Progenitor cell of endocrine pancreas (in vitro differentiated cells): ENCODE measurements at places on chromosomes 6 and 20. TPM values are rescaled to one million over a fixed set of nuclear protein-coding genes. Genes with fewer than 3 reads are reported as not detected.

GRCh38 chr6:121695329-121695728 is 259.9 kb downstream of the GJA1 start:
- no peak for DNase-seq

- no peak for DNase-seq
These were observed 1.3 kb downstream of the C6orf141 start for GRCh38 chr6:49551866-49552129.

GABRR1 gene
- not detected in 2 replicates for total RNA-seq

GSTA3 gene
- not detected in 2 replicates for total RNA-seq

GPR6 gene
- total RNA-seq = not detected in 2 replicates

- no peak for DNase-seq
These were observed 167.2 kb upstream of the KCNG1 start for GRCh38 chr20:51189814-51190782.

- DNase-seq = no peak
These were observed 75.2 kb upstream of the GLP1R start for GRCh38 chr6:38973178-38974057.

- no peak for DNase-seq
These were observed 86.9 kb downstream of the PXDC1 start for GRCh38 chr6:3664625-3665041.

GRCh38 chr20:21092806-21093205 is 13.4 kb downstream of the LINC00237 start:
- no peak for DNase-seq

COX4I2 gene
- not detected in 2 replicates for total RNA-seq

- no peak for DNase-seq
These were observed 135.1 kb upstream of the RAB32 start for GRCh38 chr6:146408583-146408982.

SLC2A4RG gene
- 59.7 and 59.9 TPM in 2 replicates for total RNA-seq

C20orf141 gene
- total RNA-seq = not detected in 2 replicates

GSTA2 gene
- total RNA-seq = 4.6 and 10.7 TPM in 2 replicates

OXT gene
- not detected in 2 replicates for total RNA-seq

DNA sequence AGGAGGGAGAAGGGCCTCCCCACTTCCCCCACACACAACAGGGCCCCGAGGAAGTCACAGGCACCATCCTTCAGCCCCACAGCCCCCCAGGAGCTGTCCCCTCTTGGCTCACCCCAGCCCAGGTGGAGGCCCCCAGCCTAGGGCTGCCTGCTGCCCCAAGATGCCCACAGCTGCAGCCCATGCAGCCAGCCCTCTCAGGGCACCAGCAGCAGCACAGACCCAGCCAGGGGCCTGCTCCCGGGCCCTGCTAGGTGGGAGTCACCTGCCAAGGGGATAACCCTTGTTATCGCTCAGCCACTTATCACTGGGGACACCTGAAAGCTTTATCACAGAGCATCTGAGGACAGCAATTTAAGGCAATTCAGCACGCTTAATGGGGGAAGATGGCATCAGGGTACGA is 55.0 kb downstream of the GRM4 start:
- no peak for DNase-seq

DNA sequence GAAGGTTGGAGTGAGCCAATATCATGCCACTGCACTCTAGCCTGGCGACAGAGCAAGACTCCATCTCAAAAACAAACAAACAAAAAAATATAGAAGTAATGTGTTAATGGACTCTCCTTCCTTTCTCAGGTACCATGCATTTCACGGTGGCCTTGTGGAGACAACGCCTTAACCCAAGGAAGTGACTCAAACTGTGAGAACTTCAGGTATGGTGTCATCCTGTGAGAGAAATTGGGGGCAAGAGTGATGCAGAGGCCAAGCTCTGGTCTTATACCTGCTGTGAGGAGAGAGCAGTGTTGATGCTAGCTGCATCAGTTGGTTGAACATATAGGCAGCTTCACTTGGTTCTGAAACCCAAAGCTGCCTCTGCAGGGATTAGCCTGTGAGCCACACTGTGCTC is 6.2 kb downstream of the ITCH start:
- DNase-seq = no peak

- DNase-seq = no peak
These were observed 277.0 kb upstream of the TBX18 start for GRCh38 chr6:85041376-85041775.

DNA sequence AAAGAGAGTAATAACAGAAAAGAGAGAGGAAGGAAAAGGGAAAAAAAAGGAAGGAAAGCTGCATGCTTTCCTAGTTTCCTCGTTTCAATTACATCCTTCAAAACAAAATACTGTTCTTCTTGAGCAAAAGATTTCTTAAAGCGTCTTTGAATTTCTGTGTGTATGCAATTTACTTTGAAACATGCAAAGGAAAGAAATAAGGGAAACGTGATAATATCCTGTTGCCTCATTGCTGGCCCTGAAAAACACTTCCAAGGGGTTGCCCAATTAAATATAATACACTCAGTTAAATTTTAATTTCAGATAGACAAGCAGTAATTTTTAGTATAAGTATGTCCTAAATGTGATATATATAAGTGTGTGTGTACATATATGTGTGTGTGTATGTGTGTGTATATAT is 51.2 kb upstream of the TPD52L1 start:
- DNase-seq = no peak

NTSR1 gene
- 0.13 TPM in 1 of 2 replicates, not detected in the other for total RNA-seq

DNA sequence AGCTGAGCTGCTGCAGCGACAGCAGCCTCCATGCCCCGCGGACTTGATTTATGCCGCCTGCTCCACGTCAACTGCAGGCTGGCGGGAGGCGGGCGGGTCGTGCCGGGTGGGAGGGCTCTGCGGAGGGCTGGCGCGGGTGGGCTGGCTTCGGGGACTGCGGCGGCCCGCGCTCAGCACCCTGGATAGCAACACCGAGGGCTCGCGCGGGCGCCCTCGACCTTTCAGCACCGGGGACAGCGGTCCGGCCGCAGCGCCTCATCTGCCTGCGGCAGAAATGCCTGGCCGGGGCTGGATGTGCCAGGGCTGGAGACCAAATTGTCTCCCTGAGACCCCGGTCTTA is 792 bp downstream of the SNAP25 start:
- peak; percentile 90 for DNase-seq

DNA sequence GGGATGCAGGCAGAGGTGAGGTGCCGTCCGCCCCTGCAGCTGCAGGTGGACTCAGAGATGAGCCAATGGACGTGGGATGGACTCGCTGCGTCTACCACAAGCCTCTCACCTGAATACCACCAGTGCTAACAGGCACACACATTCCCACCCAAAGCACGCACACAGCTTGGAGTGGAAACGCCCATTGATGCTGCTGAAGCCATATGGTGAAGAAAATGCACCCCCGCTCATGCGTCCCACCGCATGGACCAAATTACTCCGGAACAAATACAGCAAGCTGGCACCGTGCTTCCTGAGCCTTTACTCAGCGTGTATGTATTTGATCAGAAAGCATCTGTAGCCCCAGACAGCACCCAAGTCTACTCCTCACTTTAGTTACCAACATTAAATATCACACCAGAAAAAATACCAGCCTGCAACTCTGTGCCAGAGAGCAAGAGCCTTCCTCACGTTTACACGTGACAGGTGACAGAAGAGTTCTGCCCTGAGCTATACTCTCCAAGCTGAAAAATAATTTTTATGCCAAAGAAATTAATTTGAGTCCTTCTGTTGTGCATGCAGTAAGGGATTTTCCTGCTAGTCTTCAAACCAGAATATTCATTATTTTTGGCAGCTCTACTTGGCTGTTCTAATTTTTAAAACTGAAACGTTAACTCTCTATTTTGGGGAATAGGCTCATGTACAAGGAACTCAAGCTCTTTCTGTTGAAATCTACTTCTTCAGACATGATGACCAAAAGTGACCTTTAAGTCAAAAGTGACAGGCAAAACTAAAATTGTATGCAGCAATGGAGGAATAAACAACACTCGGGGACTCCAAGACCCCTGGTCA is 58.2 kb upstream of the SYNDIG1 start:
- no peak for DNase-seq

FILIP1 gene
- total RNA-seq = 0.31 and 0.73 TPM in 2 replicates

DNA sequence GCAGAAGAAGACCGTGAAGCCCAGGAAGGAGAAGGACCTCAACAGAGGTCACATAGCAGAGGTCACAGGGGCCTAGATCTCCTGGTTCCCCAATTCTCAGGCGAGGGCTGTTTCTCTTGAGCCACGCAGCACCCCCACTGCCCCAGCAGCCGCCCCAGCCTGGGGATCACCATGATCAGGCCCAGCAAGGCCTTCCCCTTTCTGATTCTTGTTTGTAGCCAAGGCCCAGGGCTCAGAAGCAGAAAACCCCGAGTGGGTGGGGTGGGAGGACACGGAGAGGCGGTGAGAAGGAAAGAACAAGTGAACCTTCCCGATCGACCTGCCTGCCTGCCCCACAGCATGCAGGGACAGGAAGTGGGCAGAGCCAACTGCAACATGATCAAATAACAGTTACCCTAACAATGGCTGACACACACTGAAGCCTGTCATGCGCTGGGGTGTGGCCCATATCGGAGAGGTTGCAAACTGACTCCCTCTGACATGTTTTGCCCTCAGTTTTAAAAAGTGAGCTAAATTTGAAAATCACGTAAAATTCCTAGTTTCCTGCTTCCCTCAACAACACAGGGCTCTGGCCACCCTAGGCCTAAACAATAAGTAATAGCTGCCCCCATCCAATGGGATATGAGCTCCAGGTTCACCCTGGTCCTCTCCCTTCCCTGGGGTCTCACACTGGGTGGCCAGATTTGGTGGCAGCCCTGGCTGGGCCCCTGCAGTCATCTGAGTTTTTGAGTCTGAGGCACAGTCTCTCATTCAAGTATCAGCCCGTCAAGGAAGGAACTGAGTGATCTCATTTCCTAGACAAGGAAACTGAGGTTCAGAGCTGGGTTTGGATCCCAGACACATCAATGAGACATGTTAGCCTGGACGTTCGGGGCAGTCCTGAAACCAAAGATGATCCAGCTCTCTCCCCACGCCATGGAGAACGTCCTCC is 6.5 kb downstream of the PEDS1 start:
- no peak for DNase-seq

DNA sequence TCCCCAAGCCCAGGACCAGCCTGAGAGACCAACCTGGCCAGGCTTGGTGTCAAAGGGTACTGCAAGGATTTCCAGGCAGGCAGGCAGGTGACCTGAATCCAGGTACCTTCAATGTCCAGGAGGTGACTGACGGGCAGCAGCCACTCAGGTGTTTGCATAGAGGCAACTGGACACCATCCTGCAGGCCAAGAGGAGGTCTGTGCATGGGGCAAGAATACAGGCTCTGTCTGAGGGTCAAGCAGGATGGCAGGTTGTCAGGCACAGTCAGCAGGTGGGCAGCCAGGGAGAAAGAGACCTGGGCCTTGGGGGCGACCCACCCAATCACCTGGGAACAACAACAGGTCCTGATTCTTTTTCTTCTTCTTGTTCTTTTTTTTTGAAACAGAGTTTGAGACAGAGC is 159.3 kb upstream of the QKI start:
- DNase-seq = no peak

GRCh38 chr6:14787250-14787649 is 458.6 kb upstream of the JARID2 start:
- no peak for DNase-seq

DNA sequence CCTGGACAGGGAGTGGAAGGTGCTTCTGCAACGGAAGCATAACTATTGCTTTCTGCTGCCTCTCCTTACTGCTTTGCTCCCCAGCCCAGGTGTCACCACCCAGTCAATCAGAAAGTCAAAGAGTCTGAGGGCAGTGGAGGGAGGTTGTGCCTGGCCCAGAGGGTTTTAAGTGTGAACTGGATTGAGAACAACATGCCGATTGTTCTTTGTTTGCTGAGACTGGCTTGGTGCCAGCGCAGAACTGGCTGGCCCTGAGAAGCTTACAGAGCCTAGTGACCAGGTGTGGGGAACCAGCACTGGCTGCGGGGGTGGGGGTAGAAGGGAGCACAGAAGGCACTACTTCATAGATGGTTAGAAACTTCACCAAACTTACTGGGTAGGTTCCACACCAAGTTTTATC is 31.1 kb upstream of the ENPP4 start:
- DNase-seq = no peak

DNA sequence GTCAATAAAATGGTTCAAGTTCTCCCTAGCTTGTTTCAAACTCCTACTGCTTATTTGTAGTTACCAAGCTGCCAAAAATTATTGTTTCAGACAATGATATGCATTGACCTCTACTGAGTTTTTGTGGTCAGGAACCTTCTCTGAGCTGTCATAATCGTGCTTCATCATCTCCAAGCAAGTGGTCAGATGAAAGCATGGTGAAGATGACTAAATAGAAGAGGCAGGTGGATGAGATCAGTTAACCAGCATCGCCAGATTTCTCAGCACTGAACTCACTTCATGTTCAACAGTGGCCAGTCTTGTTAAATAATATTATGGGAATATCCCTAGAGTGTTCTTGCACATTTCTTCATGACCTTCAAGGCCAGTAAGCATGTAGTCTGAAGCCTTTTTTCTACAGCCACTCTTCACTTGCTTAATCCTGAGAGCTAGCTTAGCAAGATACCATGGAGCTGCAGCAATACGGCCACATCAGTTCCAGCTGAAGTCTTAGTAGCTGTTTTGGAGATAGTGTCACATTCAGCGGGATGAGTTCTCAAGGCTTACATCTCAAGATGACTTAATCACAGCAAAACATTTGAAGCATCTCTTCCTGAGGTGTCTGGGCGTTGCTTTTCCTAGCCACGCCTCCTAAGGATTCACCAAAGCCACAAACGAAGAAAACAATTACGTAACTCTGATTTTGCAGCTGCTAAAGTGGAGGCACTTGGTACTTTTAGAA is 101.6 kb upstream of the TMEM30A start:
- DNase-seq = no peak

DNA sequence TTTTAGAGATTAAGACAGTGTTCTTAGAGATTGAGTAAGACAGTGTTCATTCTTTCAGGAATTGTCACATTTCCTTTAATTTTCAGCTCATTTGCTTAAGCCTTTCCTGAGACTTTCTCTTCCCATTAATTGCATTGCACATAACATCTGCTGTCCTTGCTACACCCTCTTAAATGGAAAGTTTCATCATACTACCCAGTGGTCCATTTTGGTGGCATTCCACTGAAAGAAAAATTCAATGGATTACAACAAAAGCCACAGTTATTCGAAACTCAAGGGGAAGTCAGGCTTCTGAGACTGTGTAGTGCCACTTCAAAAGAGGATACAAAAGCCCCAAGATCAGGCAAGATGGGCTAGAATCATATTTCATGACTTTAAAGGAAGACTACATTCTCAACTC is 64.0 kb downstream of the RSPO3 start:
- DNase-seq = no peak

DNA sequence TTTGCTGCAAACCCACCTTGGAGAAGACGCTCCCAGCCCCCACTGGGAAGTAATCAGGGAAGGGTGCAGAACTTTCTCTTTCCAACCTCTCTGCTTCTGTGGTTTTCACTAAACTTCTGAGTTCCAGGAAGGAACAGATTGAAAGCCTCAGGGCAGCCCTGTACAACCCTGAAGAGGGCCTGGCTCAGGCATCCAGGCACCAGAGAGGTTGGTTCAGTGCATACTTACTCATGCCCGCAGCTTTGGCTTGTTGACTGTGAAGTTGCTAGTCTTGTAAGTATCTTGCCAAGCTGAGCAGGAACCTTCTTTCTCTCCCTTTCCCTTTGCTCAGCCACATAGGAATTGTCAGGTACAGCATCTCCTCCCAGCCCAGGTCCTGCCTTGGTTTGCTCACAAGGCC is 272.2 kb upstream of the FOXQ1 start:
- no peak for DNase-seq
